ENCODE measurements at places on chromosomes 4 and X. TPM values are rescaled to one million over a fixed set of nuclear protein-coding genes. Genes with fewer than 3 reads are reported as not detected.

DNA sequence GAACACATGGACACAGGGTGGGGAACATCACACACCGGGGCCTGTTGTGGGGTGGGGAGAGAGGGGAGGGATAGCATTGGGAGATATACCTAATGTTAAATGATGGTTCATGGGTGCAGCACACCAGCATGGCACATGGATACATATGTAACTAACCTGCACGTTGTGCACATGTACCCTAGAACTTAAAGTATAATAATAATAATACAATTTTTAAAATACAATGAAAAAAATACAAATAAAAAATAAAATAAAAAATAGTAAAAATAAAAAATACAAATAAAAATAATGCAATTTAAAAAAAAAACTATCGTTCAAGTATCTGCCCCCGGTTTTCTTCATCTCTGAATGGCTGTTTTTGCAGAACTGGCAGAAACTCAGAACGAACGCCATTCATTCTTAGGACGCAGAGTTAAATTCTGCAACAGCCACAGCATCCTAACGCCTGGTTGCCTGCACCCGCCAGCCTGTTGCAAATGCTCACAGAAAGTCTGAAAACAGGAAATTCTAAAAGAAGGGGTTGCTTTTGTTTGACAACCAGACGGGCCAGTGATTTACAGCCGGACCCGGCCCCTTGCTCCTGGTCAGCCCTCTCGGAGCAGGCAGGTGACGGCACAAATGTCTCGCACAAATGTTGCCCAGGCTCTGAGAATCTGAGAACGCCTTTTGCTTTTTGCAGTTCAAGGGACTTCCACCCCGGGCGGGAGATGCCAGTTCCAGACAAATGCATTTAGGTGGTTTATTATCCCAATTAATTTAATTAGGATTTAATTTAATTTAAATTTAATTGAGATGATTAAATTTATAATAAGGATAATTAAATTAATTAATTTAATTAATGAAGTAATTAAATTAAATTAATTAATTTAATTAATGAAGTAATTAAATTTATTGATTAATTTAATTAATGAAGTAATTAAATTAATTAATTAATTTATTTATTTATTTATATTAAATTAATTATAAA is 47.8 kb downstream of the CRLF2 start:
- DNase-seq = no peak
- no peaks in the 10 kb centered on the region for H3K36me3 ChIP-seq
- no peak overlapping the region for H3K4me3 ChIP-seq
- no peak overlapping the region for H3K27ac ChIP-seq
- H3K27me3 ChIP-seq = peaks cover 7% of the 10 kb centered on the region

DNA sequence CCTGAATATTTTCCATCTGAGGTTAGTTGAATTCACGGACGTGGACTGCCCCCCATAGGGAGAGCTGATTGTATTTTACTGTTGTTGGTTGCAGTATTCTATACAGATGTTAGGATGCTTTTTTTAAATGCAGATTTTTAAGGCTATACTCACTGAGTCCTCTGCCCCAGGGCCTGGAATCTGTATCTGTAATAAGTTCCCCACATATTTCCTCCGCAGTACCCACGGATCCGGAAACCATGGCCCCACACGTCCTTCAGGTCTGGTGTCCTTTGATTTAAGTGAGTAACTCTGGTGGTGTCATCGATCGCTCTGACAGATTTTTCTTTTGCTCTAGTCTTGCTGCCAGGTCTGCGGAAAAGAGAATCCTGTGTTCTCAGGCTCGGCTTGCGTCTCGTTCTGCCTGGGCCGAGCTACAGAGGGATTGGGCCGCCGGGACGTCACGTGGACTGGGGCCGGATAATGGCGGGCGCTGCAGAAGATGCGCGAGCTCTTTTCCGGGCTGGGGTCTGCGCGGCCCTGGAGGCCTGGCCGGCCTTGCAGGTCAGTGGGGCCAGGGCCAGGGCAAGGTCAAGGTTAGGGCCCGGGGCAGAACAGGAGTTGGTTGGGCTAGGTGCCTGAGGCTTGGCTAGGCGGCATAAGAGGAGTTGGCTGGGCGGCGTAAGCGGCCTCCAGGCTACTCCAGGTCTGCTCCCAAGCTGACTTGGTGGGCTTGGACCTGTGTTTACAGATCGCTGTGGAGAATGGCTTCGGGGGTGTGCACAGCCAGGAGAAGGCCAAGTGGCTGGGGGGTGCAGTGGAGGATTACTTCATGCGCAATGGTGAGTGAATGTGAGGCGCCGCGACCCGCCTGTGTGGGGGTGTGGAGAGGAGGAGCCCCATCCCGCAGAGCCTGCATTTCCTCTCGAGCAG is at the start of gene TSR2:
TSS of gene TSR2 (plus strand) at position 445 of the 912 bp plus-strand sequence. CDS start at position 463, 18 bp downstream.
- H3K27ac ChIP-seq = peak within 1 kb of the TSS; percentile 97
- H3K36me3 ChIP-seq = peaks cover 7% of the 10 kb centered on the region
- peak; percentile 76 for DNase-seq
- peak within 1 kb of the TSS; percentile 96 for H3K4me3 ChIP-seq
- no peaks in the 10 kb centered on the region for H3K27me3 ChIP-seq

- H3K4me1 ChIP-seq = peaks cover 13% of the 10 kb centered on the region
- H3K36me3 ChIP-seq = no peaks in the 10 kb centered on the region
- no peak overlapping the region for H3K27ac ChIP-seq
- H3K4me3 ChIP-seq = no peak overlapping the region
Observed at GRCh38 chrX:37796310-37796709, 16.5 kb downstream of the CYBB start.

Gene CABS1
- not detected for total RNA-seq

DNA sequence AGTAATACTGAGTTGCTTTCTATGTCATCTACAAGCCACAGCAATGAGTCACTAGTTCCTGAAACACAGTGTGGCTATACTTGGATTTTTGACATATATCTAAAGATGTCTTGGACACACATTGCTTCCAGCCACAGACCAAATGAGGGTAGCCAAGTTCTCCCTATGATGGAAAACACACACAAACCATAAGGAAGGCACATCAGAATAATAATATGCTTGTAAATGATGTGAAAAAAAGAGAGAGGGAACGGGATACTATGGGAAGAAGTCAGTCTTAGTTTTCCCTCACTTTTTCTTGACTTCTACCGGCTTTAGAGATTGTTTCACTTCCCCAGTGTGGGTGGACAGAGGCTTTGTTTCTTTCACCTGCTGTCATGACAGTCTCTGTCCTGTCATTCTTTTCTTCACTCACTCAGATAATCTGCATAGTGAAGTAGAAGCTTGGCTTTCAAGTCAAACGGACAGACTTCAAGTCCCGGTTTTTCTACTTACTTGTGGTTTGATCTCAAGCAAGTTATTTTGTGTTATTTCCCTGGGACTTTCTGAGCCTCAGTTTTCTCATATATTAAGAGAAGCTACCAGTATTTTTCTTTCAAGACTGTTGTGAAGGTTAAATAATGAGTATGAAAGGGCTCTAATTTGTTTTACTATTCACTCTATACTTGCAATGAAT is 34.7 kb downstream of the P2RY10 start:
- peaks cover 15% of the 10 kb centered on the region for H3K36me3 ChIP-seq
- H3K4me3 ChIP-seq = peak overlapping the region; percentile 83
- DNase-seq = peak; percentile 43
- H3K4me1 ChIP-seq = peaks cover 24% of the 10 kb centered on the region
- H3K27ac ChIP-seq = peak overlapping the region; percentile 91
- peaks cover 33% of the 10 kb centered on the region for H3K27me3 ChIP-seq

DNA sequence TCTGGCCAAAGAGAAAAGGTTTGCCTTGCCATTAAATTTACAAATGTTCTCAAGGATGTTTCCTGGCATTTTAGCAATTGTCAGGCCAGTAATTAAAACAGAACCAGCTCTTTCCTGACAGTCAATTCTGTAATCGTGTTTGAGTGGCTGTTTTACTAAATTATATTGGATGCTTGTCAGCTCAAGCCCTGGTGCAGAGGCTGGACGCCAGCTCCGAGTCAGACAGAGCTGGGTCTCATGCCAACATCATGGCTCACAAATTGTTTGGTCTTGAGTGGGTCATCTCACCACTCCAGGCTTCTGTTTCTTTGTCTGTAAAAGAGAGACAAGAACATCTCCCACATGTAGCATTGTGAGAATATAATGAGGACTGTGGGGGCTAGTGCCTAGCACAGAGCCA is 190.3 kb upstream of the PSAPL1 start:
- H3K4me1 ChIP-seq = no peaks in the 10 kb centered on the region
- no peak overlapping the region for H3K27ac ChIP-seq
- DNase-seq = no peak
- peaks cover 5% of the 10 kb centered on the region for H3K27me3 ChIP-seq
- H3K36me3 ChIP-seq = no peaks in the 10 kb centered on the region

Gene MAGED4B
- total RNA-seq = 3.0 TPM

All from activated T-cell treated with anti-CD3 and anti-CD28 coated beads, Interleukin-2, amount 50 U/mL, for 72 hours (primary cell).